Heart right ventricle (tissue), 16 donors: ENCODE measurements at places on chromosomes 1 and 21. TPM values are rescaled to one million over a fixed set of nuclear protein-coding genes. Genes with fewer than 3 reads are reported as not detected.

GRCh38 chr21:21963911-21964310 is 965.7 kb downstream of the NCAM2 start:
- DNase-seq, result no peak

DNA sequence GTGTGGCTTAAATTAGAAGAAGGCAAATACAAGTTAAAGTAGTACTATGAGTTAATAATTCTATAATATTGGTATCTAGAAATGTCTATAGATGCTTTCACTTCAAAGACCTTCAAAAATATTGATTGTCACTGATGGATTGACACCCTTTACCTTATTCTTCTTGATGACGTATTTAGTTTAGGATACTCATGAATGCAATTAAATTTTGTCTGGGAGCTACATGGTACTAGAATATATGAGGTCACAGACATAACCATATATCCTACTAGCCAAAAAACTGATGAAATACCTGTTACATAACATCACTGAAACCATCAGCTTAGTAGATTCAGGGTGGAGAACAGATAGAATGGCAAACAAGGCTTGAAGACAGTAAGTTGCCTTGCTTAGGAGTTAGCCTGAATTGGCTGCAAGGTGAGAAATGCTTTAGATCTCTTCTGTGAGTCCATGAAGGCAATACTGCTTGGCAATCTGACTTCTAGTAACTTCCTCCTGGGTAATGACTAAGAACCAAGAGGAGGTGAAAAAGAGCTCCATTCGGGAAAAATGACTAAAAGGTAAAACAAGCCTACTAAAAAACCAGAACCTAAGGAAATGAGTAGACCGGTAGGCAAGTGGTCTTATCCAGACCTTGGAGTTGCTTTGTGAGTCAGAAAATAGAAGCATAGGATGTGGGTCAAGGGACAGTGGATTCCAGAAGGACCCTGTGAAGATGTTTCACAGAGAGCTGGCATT is 16.9 kb upstream of the ARHGAP29 start:
- no peak for DNase-seq

DNA sequence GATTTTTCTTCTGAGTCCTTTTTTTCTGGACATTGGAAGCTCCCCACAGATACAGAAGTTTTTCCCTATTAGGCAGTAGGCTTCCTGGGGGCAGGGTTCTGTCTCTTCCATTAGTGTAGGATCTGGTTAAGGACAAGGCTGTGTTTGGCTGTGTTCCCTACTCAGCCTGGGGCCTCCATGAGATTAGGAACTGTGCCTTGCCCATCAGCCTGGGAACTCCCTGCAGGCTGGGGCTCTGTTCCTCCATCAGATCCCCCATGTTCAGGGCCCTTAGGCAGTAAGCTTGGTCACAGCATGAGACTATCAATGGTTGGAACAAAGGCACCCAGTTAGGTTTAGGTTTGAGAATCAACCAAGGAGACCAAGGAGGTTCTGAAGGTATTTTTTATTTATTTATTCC is 22.7 kb downstream of the NAV1 start:
- DNase-seq, result no peak

Gene VAV3
- 1.2 TPM for total RNA-seq
